NCI-H1105 (cell line): ENCODE measurements at places on chromosomes 4 and X.

GRCh38 chr4:84920617-84921016, 45.9 kb downstream of the WDFY3 start:
- no peak for DNase-seq

GRCh38 chrX:41452565-41453356, 5.6 kb downstream of the NYX start:
- DNase-seq = no peak

DNA sequence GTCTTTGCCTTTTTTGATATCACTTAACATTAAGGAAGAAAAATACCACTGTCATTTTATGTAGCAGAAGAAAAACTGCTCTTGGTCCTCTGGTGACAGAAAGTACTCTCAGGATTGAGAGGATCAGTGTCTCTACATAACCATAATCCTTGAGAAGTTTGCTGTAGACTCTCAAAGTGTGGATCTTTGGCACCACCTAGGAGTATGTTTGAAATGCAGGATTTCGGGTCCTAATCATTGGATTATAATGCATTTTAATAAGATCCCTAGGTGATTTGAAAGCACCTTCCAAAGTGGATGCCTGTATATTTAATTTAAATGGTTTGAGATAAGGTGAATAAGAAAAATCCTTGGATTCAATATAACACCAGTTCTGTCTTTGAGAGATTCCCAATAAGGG, 23.2 kb downstream of the MOB1B start:
- no peak for DNase-seq

- no peak for DNase-seq
These were observed 2.6 kb downstream of the UNC5C start for GRCh38 chr4:95546221-95546620.

DNA sequence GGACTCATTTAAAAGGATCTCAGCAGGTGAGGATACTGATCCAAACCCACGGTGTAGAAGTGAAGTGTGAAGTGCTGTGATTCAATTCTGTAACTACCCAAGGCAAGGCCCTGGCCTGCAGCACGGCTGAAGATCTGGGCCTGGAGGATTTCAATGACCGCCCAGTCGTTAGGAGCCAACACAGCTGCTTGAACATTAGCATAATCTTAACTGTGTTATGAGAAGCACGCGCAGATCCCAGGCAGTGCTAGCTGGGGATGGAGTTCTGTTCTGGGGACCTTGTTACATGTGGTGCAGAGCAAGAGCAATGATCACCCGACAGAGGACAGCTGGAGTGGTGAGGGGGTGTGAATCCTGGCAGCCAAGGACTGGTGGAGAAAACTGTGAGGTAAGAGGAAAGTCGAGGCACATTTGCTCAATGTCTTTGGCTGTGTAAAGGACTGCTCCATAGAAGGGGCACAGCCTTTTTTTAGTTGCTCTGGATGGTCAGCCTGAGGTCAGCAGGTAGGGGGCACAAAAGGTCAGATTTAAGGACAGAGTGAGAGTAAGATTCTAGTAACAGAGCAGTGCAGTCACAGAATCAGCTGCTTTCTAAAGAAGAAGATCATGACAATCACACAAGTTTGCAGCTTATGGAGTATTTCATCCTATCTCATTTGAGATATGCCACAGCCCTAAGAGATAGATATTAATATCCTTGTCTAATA, 181.8 kb downstream of the DCLK2 start:
- no peak for DNase-seq

DNA sequence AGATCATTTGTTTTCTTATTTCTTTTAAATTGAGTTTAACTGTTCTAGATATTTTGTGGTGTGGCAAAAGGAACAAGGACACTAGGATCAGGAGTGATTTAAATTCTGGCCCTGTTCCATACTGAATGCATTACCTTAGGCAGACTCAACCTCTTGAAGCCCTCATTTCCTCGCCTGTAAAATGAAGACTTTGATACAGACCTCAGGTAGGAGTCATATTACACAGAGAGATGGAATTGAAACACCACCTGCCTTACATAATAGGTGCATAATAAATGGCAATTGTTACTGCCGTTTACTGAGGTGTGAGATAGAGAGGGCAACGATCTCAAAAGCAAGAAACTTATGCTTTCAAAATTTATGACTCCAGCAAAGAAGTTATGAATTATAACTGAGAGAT, 28.2 kb upstream of the RASSF6 start:
- DNase-seq = peak; percentile 72

- DNase-seq = no peak
These were observed 102.8 kb downstream of the TRIML1 start for GRCh38 chr4:188242041-188242440.
